COLO829 (cell line): ENCODE measurements at places on chromosomes 3 and 15.

DNA sequence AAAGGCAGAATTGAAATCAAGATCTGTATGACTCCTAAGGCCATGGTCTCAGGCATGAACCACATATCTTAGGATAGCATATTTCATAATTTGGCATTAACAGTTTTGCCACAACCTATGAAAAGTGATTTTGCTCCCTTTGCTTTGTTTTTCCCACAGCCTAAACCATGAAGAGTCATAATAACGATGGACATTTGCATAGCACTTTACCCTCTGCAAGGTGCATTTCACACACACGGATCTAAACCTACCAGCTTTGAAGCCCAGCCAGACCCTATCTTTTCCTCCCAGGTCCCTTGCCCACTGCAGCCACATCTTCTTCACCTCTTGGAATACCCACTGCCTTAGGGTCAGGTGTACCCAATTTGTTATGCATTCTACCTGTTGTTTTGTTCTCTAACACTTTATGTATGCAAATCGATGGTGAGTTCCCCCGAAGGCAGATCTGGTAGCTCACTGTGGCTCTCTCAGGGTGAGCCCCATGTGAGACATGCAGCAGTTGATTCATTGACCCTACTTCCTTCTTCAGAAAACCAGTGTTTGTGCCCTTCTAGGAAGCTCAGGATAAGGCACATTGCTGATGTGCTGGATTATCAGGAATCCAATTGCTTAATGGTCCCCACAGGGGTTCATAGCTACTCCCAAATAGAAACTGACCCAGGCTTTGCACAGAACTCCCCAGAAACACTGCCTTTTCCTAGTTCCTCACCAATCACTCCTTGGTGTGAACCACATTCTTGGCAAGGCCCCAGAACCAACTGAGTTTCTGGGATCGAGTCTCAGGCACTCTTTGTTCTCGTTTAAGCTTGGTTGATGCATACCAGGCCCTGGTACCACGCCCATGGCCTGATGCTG lies 8.7 kb downstream of the ARHGAP31 start:
- no peak for DNase-seq

GRCh38 chr15:65318870-65319356 lies 14.4 kb downstream of the RNU5B-1 start:
- DNase-seq, result peak; percentile 66

- no peak for DNase-seq
Measured at GRCh38 chr3:15427981-15428380, 583 bp downstream of the EAF1 start.

GRCh38 chr15:53721334-53722087 lies 38.0 kb downstream of the WDR72 start:
- DNase-seq, result no peak

- DNase-seq, result no peak
Measured at GRCh38 chr15:56098195-56098863, 104.9 kb upstream of the NEDD4 start.

DNA sequence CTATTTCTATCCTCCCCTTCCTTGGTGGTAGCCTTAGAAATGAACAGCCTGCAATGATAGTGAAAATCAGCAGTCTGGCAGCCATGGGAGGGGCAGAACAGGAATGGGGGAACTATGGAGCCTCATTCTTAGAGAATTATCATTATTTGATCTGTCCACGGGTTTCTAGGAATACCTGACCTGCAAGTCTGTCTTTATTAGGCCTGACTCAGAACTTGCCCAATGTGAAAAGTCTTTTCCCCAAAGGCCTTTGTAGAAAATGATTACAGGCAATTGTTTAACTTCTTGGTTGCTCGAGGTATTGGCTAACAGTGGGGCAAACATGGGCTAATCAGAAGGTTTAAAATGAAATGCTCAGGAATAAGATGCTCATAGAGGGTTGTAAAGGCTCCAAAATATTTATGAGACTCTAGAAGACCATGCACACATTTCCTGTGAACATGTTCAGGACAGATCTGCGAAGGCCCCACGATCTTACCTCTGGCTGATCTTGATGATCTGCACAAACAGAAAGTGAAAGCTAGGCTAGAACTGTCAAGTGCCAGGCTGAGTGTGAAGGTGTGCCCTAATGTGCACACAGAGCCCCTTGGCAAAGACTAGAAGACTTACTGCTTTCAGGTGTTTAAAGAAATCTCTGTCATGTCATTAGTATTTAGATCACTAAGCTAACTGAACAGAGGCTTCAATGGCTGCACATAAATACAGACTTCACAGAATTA lies 39.6 kb upstream of the LAMP3 start:
- no peak for DNase-seq

- DNase-seq, result no peak
Measured at GRCh38 chr3:171113716-171114115, 87.2 kb upstream of the SLC2A2 start.
